ENCODE measurements at places on chromosomes 16 and 17.

DNA sequence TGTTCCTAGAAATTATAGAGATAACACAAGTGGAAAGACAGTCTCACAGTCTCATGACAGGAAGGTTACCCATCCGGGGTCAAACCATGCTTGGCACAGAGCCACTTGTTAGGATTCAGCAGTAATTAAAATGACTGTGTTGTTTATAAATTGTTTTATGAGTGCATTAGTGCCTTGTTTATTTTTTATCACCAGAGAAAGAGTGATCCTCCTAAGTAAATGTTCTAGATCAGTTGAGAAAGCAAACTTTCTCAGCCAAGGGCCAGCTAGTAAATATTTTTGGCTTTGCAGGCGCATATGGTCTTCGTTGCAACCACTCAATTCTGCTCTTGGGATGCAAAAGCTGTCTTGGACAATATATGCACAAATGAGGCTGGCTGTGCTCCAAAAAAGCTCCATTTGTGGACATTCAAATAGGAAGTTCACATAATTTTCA lies 253.9 kb upstream of the CACNG5 start:
- no peak for DNase-seq

DNA sequence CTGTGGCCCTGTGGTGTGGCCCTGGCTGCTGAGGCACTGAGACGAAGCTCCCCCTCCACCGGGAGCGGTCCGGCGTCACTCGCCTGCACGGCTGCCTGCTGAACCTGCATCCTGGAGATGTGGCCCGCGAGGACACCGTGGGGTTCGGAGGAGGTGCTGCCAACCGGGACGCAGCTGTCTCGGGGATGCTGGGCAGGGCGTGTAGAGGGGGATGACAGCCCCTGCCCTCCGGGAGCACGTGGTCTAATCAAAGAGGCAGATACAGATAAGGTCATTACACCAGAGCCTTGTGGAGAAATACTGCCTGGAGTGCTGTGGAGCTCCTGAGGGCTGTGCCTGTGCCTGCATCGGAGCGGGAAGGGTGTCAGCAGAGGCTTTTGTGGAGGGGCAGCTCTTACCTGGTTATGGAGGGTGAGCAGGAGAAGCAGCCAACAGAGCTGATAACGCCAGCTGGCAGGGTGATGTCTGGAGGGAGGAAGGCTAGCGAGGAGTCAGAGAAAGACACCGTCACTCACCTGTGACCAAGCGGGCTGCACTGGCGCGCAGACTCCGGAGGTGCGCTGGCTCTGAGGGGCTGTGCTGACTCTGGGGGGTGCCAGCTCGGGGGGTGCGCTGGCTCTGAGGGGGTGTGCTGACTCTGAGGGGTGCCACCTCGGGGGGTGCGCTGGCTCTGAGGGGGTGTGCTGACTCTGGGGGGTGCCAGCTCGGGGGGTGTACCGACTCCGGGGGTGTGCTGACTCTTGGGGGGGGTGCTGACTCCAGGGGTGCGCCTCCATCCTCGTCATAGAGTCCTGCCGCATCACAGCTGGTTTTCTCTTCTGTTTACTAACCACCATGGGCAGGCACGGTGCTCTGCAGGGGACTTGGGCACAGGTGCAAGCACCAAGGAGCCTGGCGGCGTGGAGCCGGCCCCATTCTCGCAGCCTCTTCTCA lies 104.7 kb upstream of the CHMP6 start:
- no peak for DNase-seq

DNA sequence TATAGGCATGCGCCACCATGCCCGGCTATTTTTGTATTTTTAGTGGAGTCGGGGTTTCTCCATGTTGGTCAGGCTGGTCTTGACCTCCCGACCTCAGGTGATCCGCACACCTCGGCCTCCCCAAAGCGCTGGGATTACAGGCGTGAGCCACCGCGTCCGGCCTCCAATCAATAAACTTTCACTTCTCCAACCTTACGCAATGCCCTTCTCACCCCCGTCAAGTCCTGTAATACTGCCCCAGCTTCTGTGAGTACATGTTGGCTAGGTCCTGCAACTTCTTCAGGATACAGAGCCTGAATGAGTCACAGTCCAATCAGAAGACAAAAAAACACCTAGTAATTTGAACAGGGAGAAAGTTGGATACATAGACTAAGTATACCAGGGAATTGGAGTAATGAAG lies 47.1 kb upstream of the PHOSPHO1 start:
- DNase-seq = no peak

DNA sequence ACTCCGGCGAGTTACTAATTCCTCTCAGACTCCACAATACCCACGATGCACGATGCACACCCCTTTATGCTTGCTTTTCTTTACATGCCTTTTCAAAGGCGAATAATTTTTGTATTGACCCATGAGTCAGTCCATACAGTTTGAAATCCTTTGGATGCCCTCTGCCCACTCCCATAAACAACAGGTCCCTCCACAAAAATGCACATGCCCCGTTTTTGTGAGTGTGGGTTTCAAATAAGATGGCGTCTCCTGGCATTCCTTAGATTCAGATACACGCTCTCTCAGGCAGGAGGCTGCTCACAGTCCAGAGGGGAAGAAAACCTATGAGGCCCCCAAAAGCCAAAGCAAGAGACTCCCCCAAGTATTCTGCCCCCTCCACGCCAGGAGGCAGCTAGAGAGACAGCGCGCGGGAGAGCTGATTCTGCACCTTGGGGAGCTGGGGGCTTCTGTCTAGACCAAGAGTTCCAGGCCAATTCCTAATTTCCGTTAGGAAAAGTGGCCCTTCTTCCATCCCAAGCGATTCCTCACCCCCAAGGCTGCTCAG lies 19.6 kb upstream of the HOXB9 start:
- DNase-seq = no peak

- no peak for DNase-seq
Measured at GRCh38 chr17:70074956-70075355, at the start of gene KCNJ16. TSS of gene KCNJ16 (plus strand) at chr17:70075225. CDS start at chr17:70132088, 56,863 bp downstream.

GRCh38 chr17:48236681-48237134 lies 129.1 kb downstream of the SNX11 start:
- no peak for DNase-seq

GRCh38 chr17:64216338-64217248 lies 46.5 kb downstream of the TEX2 start:
- no peak for DNase-seq
